ENCODE measurements at places on chromosomes 16 and 17.

- DNase-seq = peak; percentile 21
Observed at GRCh38 chr16:26601335-26601734, 465.4 kb upstream of the C16orf82 start.

DNA sequence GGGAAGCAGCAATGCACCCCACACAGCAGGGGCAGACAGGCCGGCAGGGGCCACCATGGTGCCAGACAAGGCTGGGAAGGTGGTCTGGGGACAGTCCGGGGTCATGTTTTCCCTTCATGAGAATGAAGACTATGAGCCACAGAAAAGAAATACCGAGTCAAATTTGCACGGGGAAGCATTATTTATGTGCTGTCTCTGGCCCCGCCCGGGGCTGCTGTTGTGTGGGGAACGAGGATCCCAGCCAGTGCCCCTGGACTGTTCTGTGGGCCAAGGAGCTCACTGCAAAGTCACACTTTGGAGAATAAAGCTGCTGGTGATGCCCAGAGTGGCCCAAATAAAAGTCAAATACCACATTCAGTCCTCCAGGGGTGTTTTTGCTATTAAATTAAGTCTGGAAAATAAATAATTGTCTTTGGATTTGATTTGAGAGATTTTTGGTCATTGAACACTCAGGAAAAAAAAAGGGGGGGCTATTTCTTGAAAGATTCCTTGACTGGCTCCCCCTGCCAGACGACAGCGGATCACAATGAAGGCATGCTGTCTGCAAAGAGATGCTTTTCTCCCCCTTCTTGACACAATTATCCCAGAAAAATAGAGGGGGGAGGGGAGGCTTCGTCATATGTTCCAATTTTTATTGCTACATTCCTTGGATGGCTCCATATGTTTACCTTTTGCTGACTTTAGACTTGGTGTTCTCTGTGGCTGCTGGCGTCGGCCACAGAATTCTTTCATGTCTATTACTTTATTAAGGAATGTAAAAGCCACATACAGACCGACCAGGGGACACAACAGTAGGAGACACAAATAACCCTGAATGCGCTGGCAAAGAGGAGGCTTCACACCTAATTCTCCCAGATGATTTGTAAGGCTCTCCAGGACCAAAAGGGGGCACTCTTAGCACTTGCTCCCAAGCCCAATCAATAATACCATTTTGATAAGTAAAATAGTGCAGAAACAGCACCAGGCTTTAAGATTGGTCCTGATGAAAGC, 27.1 kb upstream of the ANKFN1 start:
- no peak for DNase-seq

DNA sequence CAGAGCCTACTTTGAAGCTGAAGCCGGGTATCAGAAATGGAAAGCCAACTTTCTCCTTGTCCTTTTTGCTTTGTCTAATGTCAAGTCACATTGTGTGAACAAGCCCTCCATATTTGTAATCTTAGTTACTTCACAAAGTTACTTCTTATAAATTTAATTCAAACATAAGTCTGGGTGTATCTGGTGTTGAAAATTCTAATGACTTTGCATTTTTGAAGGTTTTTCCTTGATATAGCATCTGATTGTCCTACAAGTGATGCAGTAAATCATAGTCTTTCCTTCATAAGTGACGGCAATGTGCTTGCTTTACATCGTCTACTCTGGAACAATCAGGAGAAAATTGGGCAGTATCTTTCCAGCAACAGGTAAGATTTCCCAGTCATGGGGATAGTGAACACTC, 36.9 kb downstream of the OMG start:
- DNase-seq = no peak

GRCh38 chr16:84820305-84820684, 510 bp downstream of the CRISPLD2 start:
- DNase-seq = no peak

DNA sequence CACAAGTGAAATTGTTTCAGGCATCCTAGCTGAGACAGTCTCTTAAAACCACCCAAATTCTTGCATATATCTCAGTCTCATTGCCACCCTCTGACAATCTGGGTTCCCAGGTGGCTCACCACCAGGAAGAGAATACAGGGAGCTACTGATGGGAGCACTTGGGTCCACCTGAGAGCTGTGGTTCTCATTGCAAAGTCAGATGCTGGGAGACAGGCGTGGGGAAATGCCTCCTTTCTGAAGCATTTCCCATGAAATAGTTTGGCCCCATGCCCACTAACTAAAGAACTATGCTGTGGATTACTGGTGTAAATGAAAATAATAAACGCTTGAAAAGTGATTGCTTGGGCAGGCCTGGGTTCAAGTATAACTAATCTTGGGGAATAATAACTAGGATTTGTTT, 70.3 kb downstream of the CMC2 start:
- DNase-seq = peak; percentile 19

DNA sequence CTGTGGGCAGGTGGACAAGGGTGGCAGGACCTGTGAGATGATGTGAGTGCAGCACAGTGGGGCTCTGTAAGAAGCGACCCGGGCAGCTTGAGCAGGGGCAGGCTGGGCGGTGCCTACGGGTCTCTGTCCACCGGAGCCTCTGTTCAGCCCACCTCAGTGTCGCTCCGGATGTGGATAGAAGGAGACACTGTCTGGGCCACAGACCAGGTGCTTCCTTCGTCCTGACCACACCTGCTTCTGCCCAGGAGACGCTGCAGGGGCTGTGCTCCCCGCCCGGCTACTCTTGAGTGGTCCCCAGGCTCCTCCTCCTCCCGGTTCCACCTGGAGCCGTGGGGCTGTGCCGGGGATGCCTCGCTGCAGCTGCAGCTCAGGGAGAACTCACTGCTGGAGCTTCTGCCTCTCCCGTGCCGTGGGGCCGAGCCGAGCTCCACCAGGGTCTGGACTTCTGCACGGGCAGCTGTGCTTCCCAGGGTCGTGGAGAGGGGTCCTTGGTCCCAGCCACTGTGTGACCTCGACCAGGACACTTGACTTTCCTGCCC, 21.5 kb downstream of the METRNL start:
- DNase-seq = no peak

GRCh38 chr17:80887639-80888175, 103.9 kb upstream of the CHMP6 start:
- DNase-seq = no peak

DNA sequence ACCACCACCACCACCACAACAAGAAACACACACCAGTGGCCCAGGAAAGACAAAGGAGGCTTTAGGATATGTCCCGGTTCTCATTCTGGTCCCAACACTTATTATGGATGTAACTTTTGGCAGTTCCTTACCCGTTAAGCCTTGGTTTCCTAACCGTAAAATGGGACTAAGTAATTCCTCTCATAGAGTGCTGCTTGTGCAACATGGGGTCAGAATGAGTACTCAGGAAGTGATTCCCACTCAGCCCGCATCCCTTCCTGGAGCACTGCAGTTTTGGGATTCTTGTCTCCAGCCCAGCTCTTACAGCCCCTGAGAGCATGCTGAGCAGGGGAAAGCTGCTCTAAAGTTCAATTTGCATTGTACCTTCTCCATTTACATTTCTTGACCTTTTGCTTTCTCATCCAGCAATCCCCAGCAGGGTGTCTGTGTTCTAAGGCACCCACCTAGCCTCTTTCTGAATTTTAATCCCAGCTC, 262.6 kb downstream of the PRKCA start:
- DNase-seq = peak; percentile 54

DNA sequence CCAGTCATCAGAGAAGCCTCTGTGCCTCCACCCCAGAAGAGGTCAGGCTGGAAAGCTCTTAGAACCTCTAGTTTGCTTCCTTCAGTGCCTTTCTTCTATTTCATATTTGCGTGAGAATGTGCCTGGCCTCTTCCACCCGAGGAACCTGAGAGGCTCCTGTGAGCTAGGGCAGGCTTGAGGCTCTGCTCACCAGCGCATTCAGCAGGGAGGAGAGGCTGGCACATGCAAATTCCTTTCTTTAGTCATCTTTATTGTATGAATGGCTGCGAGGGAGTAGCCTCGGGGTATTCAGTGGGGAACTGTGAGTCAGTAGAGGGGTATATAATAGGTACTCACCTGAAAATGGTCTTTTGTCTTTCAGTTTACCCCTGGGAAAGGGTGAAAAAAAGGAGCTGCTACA, 268.3 kb downstream of the ABCC12 start:
- DNase-seq = no peak

DNA sequence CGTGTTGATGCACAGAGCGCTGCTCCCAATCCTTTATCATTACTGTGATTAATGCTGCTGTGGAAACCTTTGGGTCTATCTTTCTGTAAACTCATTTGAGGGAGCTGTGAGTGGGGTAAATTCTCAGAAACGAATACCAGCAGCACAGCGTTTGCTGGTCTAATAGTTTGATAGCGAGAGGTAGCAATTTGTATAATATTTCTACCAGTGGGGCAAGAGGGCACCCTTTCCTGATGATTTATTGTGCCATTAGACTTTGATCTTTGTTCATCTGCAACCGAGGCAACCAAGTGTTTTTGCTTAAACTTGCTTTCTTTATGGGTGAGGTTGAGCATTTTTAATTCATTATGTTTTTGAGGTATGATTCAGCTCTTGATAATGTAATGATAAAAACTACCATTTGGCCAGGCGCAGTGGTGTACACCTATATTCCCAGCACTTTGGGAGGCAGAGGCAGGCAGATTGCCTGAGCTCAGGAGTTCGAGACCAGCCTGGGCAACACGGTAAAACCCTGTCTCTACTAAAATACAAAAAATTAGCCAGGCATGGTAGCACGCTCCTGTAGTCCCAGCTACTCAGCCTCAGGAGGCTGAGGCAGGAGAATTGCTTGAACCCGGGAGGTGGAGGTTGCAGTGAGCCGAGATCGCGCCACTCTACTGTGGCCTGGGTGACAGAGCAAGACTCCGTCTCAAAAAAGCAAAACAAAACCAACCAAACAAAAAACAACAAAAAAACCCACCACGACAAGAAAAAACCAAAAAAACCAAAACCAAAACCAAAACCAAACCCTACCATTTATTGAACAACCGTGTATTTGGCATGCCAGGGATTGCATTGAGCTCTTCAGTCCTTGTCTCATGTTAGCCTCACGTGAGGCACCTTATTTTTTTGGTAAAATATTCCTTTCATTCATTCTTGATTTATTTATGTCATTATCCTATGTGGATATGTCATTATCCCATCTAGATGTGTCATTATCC, 81.5 kb downstream of the PLCG2 start:
- DNase-seq = no peak

- DNase-seq = no peak
Observed at GRCh38 chr16:8867216-8867931, 1.4 kb downstream of the CARHSP1 start.

- no peak for DNase-seq
Observed at GRCh38 chr17:64236827-64237403, 26.1 kb downstream of the TEX2 start.

GRCh38 chr17:18038149-18038850, 668 bp downstream of the ATPAF2 start:
- no peak for DNase-seq

- no peak for DNase-seq
Observed at GRCh38 chr16:79393564-79393963, 207.0 kb downstream of the MAF start.

GRCh38 chr16:89924297-89924924, 1.3 kb downstream of the TUBB3 start:
- DNase-seq = no peak

GRCh38 chr16:31350275-31351005, 4.5 kb upstream of the ITGAX start:
- no peak for DNase-seq

- DNase-seq = no peak
Observed at GRCh38 chr16:75477680-75478473, 13.4 kb upstream of the TMEM170A start.

DNA sequence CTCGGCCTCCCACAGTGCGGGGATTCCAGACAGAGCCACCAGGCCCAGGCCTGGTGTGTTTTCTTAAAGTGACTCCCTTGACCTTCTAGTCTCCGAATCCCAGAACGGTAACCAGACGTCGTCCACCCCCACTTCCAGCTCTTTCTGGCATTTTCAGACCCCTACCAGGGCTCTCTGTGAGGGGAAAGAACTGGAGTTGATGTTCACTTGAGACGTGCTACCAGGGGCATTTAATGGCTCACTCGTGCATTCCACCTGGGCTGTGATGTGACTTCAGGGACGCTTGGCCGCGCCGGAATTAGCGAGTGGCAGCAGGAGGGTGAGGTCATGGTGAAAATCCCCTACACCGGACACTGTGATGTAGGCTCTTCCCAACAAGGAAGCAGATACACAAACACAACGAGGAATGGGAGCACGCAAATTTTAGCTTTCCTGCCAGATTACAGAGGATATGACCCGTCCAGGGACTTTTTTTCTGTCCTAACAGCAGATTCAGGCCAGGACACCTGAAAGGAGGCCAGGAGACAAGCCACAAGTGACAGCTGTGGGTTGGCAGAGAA, 1.1 kb upstream of the GNA13 start:
- DNase-seq = no peak

- no peak for DNase-seq
Observed at GRCh38 chr17:68737761-68738443, 136.7 kb upstream of the FAM20A start.

- no peak for DNase-seq
Observed at GRCh38 chr17:42275527-42276358, 448 bp downstream of the STAT5B start.

DNA sequence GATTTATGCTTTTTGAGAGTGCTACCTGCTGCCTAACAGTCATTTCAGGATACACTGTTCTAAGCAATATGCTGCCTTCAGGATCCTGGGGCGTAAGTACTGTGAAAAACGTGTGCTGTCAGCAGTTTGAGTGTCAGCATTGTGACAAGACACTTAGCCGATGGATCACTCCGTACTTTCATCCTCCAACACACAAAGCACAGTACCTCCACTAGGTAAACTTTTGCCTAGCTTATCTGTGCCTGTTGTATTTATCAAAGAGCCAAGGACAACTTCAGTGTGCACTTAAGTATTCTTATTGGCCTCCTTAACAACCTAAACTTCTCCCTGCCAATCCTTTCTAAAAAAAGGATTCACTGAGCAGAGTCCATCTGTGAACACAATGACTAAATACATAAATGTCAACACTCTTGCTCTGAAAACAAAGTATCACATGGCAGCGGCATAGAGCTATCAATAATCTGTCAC, 33.8 kb upstream of the PHLPP2 start:
- no peak for DNase-seq

GRCh38 chr17:28196636-28197035, 122.4 kb upstream of the TMEM97 start:
- no peak for DNase-seq

DNA sequence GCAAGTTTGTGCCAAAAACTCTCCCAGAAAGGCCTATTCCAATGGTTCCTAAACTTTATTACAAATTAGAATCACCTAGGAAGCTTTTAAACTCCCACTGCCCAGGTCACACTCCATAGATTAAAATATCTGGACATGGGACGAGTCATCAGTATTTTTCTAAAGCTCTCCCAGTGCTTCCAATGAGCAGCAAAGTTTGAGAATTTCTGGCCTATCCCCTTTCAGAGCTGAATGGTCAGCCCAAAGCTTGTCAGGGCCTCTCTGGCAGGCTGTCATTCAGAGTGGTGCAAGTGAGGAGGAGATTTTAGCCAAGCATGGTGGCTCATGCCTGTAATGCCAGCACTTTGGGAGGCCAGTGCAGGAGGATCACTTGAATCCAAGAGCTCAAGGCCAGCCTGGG, 2.4 kb downstream of the BCL6B start:
- DNase-seq = no peak

- no peak for DNase-seq
Observed at GRCh38 chr16:67249178-67250044, 632 bp downstream of the SLC9A5 start.

Data from osteocyte (in vitro differentiated cells).